ENCODE measurements at places on chromosomes 5 and 9.
A peak's percentile ranks its signal among the peaks of the same experiment; 100 is the strongest.

DNA sequence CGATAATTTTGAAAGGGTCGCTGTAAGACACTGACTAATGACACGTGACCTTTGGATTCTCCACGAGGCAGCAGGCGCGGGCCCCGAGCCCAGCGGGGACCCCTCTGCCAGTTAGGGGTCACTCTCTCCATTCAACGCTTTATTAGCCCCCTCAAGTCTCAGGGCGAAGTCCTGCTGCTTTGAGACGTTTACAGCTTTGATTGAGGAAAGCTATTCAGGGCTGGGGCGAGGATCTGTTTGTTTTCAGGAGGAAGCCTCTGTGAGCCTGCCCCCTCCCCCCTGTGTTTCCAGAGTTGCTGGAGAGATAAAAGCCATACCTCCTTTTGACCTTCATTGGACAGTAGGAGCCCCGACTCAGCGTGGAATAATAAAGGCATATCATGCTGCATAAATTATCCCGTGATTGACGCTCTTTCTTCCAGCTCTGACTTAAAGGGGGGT lies 31.4 kb upstream of the MSX2 start:
- no peak for DNase-seq

- no peak for DNase-seq
These were observed 6.5 kb downstream of the RORB start for GRCh38 chr9:74503666-74504065.

GRCh38 chr9:20941174-20941690 lies 90.2 kb downstream of the HACD4 start:
- peak; percentile 71 for DNase-seq

GRCh38 chr9:70587201-70587600 lies 172.7 kb upstream of the KLF9 start:
- no peak for DNase-seq

DNA sequence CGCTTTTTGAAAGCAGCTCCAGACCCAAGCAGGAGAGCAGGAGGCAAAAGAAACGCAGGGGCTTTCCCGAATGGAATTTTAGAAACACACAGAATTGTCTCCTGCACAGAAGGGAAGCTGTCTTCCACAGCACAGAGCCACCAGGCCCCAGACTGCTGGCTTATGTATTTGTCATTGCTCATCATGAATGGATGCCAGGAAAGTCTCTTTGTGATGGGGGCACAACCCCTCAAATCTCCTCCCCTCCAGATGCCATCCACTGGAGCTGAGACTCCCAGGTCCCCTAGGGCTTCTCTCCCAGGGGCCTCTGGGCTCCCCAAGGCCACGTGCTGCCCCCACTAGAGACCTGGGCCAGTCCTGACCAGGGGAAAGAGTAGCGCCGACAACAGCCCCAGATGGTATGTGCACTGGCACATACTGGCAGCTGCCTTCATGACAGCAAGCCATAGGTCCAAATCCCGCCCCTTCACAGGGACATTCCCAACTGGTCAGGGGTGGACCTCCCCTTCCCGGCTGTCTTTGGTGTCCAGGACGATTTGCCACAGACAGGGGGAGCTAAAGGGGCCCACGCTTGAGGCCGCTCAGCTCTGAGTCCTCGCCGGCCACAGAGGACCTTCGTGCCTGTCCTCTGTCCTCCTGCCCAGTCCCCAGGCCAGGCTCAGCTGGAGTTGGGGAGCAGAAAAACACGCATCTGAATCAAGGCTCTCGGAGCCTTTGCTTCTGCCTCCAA lies 127.8 kb downstream of the KCNIP1 start:
- no peak for DNase-seq

DNA sequence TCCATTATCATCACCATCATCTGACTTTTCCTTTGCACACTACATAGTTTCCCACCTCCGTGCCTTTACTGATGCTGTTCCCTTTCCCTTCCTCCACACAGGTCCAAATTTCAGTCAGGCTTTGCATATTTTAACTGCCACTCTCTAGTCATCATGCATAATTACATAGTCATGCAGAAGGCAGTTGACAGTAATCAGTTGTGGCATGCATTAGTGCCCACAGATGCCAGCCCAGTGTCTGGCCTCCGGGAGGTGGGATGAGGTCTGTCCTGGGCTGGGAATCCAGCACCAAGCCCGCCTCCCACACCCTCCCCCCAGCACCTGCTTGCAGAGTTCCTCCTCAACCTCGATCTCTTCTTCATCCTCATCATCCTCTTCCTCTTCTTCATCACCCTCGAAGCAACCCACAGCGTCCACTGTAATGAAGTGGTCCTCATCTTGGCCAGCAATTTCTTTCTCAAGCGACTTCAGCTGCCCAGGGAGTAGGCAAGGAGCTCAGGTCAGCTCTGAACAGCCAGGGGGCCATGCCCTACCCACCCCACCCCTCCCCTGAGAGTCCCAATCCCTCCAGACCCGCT lies 8.8 kb downstream of the BBLN start:
- DNase-seq, result no peak
